ENCODE measurements at places on chromosomes 16 and 17.

DNA sequence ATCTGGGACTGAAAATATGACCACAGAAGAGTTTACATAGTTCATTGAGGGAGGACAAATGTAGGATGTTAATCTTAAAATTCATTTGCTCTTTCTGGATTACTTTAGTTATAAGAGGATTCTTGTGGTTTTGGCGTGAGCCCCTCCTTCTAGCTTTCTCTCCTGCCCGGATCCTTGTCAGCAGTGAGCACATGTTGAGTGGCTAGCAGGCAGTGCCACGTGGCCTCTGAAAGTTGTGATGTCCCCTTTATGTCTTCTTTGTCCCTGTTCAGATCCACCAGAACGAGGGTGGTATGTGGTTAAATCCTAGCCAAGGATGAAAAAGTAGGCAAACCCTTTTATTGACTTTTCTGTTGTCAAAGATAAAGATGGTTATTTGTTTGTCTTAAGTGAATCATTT, 83.8 kb downstream of the GNAO1 start:
- DNase-seq, result no peak

- DNase-seq, result no peak
Measured at GRCh38 chr16:1220841-1221627, 4.0 kb downstream of the TPSG1 start.

GRCh38 chr17:4548721-4549531, 6.3 kb downstream of the MYBBP1A start:
- no peak for DNase-seq

DNA sequence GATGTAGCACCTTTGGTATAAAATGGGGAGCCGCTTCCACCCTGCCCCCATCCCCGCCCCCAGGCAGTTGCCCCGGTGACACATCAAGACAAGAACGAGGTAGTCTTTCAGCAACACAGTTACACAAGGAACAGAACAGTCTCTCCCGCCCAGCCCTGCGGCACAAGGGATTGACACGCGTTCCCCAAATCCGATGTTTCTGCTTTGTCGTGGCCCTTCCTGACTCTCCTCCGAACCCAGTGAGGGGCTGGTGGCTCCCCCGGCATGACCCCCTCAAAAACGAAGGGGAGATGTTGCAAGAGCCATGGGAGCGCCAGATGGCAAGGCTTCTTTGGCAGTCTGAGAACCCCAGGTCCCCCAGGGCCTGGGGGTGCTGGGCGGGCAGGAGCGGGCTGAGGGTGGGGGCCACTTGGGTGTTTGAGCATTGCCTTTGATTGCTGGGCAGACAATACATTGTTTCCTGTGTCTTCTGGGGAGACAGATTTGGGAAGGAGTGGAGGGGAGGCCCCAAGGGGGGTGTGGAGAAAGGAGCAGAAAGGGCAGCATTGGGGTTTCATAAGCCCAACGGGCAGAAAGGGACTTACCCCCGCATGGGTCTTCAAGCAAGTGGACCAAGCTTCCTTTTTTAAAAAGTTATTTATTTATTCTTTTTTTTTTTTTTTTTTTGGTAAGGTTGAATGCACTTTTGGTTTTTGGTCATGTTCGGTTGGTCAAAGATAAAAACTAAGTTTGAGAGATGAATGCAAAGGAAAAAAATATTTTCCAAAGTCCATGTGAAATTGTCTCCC, 16.6 kb downstream of the COL1A1 start:
- no peak for DNase-seq

DNA sequence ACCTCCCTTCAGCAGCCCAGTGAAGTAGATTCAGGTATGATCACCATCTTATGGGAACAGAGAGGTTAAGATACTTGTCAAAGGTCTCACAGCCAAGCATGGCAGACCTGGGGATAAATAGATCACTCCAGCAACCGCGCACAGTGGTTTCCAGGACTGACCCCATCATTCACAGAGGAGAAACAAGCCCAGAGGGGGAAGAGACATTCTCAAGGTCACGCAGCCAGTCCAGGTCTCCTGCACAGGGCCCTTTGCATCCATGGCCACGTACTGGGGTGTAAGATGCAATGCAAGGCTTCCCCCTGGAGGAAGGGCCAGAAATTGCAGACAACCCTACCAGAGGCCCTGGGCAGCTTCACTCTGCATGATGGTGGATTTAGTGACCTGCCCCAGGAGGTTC, 19.9 kb downstream of the TLE7 start:
- DNase-seq, result no peak

DNA sequence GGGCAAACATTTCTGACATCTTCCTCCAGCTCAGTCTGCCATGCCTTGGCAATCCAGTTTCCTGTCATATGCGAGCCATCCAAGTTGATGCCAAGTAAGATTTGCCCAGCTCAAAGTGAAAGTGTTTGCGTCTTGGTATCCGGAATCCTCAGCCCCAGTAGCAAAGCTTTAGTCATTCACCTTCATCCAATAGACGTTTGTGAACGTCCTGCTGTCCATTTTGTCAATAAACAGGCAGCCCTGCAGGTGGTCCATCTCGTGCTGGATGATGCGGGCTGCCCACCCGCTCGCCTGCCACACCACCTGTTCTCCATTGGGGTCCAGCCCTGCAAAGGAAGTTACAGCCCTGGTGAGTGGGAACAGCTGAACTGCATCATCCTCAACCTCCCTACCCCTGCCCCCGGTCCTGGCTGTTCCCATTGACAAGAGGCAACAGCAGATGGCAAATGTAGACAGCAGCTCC, 1.5 kb downstream of the PDF start:
- no peak for DNase-seq

DNA sequence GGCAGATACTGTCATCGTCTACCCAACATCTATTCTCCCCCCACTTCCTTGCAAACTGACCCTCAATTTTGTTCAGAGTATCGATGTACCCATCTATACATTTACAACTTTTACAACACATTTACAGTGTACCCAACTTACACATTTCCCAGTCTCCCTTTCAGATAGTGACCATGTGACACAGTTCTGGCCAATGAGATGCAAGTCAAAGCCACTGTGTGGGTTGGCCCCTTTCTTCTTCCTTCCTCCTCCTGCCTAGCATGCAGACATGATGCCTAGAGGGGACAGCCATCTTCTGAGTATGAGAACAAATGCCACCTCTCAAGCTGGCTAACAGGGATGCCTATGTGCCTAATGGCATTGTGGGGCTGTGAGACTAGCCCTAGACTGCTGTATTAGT, 11.3 kb upstream of the NFAT5 start:
- no peak for DNase-seq

- DNase-seq, result no peak
Measured at GRCh38 chr17:60351012-60351695, 40.8 kb downstream of the USP32 start.

GRCh38 chr17:40340880-40341807, 23.4 kb downstream of the GJD3 start:
- no peak for DNase-seq

DNA sequence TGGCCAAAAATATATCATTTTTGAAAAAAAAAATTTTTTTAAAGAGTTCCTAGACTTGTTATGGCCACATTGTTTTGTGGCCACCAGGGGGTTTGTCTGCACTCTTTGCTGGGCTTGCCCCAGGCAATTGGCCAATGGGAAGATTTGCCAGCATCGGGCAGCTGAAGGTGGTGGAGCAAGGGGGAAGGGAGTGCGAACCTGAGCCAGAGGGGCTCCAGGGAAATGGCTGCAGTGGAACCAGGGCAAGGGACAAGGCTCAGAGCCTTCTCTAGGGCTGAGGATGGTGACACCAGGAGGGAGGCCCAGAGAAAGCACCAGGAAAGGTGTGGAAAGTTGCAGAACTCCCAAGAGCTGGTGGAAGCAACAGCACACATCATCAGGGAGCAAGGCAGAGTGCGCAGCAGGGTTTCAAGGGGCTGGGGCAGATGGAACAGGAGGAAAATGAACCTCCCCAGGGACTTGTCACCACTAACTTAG, 15.5 kb upstream of the CMIP start:
- no peak for DNase-seq

GRCh38 chr17:80292521-80292971, 31.9 kb downstream of the RNF213 start:
- DNase-seq, result no peak

GRCh38 chr17:77127735-77128361, 12.9 kb upstream of the SEC14L1 start:
- no peak for DNase-seq

GRCh38 chr16:1527836-1528811, 5.3 kb upstream of the TMEM204 start:
- no peak for DNase-seq

DNA sequence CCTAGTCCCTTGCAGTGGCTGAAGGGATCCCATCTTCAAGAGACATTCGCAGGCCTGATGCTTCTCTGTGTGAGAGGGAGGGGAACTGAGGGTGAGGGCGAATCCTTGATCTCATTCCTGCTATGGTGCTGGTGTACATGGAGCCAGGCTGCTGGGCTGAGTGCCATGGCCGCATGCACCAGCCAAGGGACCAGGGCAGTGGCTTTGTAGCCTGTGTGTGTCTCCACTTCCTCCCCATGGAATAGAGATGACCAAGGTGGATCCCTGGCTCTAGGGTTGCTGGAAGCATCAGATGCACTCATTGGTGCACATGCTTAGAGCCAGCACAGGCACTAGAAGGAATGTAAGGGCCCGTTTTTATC, 195.0 kb downstream of the FOXL1 start:
- no peak for DNase-seq

DNA sequence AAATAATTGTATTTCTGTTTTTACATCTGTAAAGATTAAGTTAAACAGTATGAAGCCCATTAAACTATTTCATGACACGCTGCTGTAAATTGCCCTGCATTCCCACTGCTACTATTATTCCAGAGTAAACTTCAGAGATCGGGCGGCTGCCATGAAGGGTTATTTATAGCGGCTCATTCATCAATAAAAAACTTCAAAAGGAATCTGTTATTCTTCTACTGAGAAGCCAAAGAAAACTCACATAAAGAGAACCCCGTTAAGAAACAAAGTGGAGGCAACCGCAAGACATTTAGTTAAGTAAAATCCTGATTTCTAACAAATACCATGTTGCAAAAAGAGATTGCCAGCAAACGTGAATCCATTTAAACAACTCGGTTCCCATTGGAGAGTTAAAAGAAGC, 16.4 kb downstream of the FOXL1 start:
- DNase-seq, result no peak

DNA sequence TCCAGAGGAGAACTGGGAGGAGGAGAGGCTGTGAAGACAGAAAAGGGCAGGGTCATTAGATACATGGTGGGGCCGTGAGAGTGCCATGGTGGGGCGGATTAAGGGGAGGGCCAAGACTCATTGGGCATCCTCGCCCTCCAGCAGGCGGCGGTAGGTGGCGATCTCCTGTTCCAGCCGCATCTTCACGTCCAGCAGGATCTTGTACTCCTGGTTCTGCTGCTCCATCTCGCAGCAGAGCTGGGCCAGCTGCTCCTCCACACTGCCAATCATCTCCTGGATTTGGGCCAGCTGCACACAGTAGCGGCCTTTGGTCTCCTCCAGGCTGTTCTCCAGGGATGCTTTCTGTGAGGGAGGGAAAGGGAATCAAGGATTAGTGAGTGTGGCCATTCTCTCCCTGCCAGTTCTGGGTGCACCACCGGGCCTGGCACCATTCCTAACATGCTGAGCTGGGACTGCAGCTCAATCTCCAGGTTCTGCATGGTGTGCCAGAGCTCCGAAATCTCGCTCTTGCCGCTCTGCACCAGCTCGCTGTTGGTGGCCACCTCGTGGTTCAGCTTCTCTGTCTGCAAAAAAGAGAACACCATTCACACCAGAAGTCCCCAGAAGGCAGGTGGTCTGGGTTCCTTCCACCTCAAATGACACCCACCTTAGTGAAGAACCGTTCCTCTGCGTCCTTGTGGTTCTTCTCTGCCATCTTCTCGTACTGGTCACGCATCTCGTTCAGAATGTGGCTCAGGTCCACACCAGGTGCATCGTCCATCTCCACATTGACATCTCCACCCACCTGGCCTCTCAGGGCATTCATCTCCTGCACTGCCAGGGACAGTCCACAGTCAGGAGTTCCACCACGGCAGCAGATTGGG, 129.0 kb downstream of the CCDC144A start:
- no peak for DNase-seq

GRCh38 chr17:16353317-16354174, at the start of gene CENPV:
Gene CENPV (minus strand): TSS chr17:16353469. CDS start chr17:16353436, 33 bp downstream.
- no peak for DNase-seq

DNA sequence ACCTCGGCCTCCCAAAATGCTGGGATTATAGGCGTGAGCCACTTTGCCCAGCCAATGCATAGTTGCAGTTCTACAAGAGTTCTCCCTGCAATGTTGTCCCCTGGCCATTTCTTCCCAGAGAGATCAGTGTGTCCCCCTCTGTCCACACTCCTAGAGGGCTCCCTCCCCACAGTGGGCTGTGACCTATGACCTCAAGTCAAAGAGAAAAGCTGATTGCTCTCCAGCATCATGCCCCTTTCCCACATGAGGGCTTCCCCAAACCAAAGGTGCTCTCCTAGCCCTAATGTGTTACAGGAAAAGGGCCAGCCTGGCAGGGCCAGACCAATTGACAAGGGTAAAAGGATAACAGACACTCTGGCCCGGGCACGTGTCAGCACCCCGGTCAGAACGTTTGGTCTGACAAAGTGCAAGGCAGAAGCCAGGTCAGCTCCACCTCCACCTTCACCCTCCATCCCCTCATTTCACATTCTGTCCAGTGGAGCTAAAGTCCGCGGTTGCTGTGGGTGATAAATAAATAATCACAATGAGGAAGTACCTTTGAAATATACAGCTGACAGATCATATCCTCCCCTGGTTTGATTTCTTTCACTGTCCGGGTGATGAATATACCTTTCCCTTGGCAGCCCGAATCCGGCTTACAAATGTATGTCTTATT, 17.8 kb downstream of the TTLL6 start:
- no peak for DNase-seq

GRCh38 chr17:67294451-67295199, 49.6 kb upstream of the HELZ start:
- no peak for DNase-seq

DNA sequence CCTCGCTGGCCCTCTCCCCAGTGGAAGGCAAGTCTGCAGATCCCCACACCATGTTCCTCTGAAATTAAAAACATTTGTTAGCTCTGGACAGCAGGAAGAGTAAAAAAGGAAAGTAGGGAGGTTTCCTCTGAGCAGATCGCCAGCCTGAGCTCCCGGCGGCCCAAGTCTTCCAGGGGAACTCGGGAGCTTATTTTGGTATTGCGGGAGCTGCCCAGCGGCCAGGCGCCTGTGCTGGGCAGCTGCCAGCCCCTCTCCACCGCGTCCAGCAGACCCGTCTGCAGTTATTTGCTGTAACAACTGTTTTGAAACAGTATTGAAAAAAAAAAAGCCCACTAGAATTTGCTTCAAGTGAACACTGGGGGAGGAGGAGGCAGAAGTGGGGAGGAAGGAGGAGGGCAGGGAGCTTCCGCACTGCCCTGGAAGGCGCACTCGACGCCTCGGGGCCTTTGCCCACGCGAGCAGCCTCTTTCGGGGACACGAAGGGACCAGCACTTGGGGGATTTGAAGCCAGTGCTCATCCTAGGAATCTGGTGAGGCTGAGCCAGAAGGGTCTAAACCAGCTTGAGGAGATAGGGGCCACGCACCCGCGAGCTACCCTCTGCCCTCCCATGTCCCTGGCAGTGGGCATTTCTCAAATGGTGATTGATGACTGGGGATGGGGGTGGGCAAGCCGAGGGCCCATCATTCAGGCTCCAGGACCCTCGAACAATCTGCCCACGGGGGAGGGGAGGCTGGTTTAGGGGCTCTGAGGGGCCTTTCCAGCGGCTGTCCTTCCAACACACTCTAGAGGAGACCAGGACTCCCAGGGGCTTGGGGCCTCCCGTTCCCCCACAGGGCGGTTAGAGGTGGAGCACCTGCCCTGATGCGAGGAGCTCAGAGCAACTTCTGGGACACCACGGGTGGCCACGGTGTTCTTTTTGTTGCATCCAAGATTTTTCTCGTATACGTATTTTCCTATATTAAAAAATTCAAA, 3.0 kb upstream of the BAHCC1 start:
- DNase-seq, result no peak

- DNase-seq, result no peak
Measured at GRCh38 chr16:85990861-85991301, 91.9 kb downstream of the IRF8 start.

GRCh38 chr17:45700171-45701090, 83.7 kb upstream of the CRHR1 start:
- no peak for DNase-seq

All from GOT3 (cell line).